ENCODE measurements at places on chromosomes 12 and 14. TPM values are rescaled to one million over a fixed set of nuclear protein-coding genes. Genes with fewer than 3 reads are reported as not detected.

ERP27 gene
- 4.5 TPM for total RNA-seq

PROX2 gene
- total RNA-seq: not detected

PRPH gene
- 0.64 TPM for total RNA-seq

DNA sequence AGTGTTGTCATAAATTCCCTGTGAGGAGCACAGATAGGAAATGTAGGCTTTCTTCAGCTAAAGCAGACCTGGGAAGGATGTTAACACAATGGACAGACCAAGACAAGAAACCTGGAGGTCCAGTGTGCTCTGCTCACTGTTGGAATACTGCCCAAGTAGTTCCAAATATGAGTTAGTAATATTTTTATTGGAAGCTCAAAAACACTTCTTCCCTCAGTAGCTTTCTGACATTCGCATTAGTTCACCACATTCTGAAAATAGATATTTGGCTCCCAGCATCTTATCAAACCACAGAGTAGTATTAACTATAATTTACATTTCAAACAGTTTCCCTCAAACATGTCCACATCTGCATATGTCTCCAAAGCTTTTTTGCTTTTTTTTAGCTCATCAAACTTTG, 74.8 kb upstream of the PYGL start:
- ATAC-seq: no peak

DNA sequence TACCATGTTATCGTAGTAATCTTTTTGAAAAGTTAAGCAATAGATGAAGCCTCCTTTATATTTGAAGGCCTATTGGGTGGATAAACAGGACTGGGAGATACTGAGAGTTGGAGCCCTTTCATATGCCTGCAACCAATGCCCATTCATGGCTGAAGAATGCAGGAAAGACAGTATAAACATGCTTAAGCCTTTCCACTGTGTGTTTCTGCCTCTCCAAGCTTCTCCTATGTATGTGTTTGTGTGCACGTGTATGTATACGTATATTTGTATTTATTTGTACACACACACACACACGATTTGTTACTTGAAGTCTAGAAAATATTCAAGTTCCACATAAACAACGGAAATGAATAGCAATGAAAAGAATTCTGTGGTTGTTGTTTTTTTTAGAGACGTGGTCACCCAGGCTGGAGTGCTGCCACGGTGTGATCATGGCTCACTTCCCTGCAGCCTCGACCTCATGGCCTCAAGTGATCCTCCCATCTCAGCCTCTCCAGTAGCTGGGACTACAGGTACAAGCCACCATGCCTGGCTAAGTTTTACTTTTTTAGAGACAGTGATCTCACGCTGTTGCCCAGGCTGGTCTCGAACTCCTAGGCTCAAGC, 1453.5 kb downstream of the AACS start:
- ATAC-seq: no peak

DNA sequence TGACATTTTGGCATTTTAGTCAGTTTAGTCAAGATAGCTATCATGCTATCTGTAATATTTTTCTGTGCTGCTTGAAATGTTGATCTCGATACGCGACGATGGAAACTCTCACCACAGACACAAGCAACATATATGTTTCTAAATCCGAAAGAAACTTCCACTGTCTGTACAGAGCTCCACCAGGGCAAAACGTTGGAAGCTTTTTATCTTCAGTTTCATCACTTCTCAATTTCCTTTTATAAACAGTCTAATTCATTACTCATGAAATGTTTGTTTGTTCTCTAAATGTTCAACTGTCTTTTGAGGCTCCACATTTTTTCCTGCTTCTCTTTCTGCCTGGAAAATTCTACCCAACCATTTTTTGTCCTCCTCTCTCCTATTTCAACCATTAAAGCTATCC, 737.6 kb downstream of the SLC16A7 start:
- no peak for ATAC-seq

DNA sequence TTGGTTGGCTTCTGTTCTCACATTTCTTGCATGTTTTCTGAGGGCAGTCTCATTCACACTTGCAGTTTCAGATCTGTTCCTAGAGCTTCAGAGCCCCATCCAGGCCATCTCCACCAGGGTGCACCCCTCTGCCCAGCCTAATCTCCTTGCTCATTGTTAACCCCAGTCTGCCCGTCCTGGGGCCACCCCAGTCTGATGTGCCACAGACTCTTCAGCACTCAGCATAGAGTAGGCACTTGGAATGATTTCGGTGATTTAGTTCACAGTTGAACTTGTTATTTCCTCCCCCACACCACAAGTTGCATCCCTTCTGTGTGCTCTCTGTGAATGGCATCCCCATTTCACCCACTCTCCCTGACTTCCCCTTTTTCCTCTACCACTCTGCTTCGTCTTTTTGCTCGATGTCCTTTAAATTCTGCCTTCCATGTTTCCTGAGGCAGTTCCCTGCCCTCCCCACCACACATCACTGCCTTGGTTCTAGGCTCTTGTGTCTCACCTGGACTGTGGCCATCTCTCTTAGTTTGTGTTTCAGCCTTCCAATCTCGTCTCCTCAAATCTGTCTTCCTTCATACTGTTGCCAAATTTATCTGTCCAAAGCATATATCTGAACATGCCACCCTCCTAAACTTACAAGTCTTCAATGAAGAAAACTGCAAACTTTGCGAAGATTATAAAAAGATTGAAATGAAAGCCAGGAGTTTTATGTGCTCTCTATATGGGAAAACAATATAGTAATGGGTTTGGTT, 41.5 kb downstream of the ANO6 start:
- ATAC-seq: no peak

COX8C gene
- total RNA-seq: not detected

TCL1B gene
- total RNA-seq: not detected

- no peak for ATAC-seq
Measured at GRCh38 chr14:24513009-24513408, 4.9 kb upstream of the CMA1 start.

- ATAC-seq: no peak
Measured at GRCh38 chr12:24407884-24408283, 458.4 kb upstream of the SOX5 start.

KRT75 gene
- 0.84 TPM for total RNA-seq

RHOJ gene
- 2.0 TPM for total RNA-seq

GRCh38 chr12:65606008-65606766, 218.1 kb upstream of the HMGA2 start:
- ATAC-seq: no peak

All from esophagus mucosa (tissue), 1 donor.